ENCODE measurements at places on chromosomes 3 and 15.

- DNase-seq, result no peak
These were observed 123.2 kb upstream of the UBE2E2 start for GRCh38 chr3:23079976-23080375.

GRCh38 chr3:193744822-193745684 is 152.0 kb downstream of the OPA1 start:
- no peak for DNase-seq

GRCh38 chr3:188819939-188820338 is 351.8 kb upstream of the TPRG1 start:
- DNase-seq, result peak; percentile 44

DNA sequence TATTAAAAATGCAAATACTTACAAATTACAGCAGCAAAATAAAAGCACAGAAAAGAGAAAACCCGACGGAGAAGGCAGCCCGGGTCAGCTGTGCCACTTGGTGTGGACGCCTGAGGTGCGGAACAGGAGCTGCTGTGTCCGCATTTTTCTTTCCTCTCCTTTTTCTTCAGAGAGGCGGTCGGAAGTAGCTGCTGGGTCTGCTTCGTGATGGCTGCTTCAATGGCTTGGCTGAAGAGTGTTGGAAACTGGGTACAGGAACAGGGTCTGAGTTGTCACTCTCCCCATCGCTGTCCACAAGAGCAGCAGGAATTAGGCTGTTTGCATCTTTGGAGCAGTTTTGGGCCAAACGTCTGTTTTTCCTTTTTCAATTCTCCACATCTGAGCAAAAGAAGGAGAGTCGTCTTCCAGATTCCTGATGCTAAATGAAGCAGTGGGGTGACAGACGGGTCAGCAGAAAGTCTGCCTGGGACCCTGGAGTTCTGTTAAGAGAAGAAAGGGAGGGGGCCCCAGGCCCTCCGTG is 53.5 kb upstream of the ARL8B start:
- DNase-seq, result no peak

DNA sequence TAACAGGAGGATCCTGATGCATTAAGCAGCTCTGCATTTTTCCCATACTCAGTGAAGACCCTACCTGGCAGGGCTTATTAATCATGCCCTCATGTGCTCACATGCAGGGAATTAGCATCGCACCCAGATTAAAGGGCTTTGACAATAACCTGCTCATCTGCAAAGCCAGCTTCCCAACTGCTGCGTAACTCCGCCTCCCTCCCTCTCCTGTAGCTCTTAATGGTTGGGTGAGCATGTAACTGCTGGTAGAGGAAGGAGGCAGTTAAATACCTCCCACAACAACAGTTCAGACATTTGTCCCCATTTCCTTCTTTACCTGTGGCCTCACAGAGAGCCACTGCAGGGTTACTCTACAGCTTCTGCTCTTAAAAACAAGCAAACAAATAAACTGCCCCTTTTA is 203.6 kb upstream of the WNT5A start:
- no peak for DNase-seq

GRCh38 chr3:150495563-150496168 is 50.6 kb downstream of the SERP1 start:
- peak; percentile 45 for DNase-seq

GRCh38 chr15:83208367-83208661 is 691 bp upstream of the HDGFL3 start:
- no peak for DNase-seq

DNA sequence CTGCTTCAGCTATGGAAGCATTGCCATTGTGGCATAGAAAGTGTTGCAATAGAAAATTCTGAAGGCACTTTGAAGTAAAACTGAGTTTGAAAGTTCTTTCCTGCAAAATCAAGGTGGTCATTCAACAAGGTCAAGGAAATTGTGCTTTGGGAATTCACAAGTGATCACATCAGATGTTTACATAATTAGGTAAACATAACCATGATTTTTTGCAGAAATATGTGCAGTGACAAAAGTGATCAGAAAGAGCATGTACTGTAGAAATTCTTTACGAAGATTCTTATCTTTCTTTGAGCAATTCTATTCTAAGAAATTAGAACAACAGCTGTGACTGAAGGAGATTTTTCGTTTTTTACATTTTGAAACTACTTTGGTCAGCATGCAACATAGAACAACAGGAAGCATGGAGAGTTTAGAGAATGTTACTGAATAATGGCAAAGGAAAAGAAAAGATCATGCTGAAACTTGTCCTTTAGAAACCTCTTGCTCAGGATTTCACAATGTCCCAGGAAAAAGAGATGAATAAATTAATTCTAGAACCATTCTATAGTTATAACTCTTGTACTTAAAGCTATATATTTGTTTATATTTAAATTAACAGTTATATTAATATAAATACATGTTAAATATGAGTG is 643.4 kb upstream of the ARPP21 start:
- no peak for DNase-seq

- DNase-seq, result no peak
These were observed 63.6 kb upstream of the SCN5A start for GRCh38 chr3:38713121-38713520.

DNA sequence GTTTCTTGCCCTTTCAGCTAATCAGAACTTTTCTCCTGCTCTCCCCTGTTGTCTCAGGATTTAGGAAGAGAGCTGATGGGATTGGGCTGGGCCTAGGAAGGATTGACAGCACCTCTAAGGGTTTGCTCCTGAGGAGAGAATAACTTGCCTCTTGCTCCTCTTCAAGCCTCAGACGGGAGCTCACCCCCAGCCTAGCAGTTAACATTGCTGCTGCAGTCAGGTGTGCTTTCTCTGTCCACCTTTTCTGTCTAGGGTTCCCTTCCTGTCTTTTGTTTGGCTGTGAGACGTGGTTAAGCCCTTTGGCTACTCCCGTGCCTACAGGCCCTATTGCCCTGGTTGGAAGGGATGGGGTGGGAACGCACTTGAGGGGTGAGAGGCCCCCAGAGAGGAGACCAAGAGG is 20.1 kb downstream of the TMEM108 start:
- DNase-seq, result no peak

- DNase-seq, result no peak
These were observed 309.1 kb upstream of the TLE3 start for GRCh38 chr15:70406617-70407335.

DNA sequence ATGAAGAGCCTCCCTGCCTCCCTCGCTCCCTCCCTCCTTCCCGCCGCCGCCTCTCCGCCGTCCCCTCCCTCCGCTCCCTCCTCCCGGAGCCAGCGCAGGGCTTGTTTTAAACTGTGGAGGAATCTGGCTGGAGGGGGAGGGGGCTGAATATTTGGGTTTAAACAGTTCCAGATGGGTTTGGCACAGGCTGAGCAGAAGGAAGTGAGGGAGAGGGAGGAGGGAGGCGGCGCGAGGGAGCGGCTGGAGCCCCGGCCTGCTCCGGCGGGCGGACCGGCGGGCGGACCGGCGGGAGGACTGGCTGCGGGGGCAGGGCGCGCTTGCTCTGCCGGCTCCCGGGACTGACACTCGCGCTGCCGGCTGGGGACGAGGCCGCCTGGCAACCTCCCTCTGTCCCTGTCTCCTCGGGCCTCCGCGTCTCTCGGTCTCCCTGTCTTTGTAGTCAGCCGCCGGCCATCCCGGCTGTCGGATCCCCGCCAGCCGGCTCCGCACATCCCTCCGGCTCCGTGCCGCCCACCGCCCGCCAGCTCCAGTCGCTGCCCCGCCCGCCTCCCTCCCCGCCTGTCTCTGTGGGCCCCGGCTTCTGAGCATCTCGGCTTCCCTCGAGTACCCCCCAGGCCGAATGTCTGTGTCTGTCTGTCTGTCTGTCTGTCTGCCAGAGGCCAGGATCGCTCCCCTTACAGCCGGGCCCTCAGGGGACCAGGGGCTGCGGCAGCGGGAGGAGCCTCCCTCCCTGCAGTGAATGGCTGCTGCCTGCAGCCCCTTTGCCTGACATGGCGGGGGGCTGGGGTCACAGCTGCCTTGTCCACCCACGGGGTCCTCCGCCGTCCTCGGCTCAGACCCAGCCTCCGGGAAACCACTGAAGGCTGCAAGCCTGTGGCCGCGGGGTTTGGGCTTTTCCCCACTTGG is 7.6 kb downstream of the EPHB3 start:
- DNase-seq, result peak; percentile 99

DNA sequence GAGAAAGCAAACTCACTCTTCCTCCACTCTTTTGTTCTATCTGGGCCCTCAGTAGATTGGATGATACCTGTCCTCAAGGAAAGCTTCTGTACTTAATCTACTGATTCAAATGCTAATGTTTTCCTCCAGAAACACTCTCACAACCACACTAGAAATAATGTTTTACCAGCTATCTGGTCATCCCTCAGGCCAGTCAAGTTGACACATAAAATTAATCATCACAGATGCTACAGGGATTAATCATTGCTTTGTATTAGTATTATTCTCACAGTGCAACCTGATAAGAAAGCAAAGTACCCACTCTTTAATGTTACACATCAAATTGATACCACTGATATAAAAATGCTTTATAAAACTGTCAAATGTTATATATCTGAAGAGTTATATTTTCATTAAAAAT is 52.9 kb upstream of the ARL6 start:
- no peak for DNase-seq

DNA sequence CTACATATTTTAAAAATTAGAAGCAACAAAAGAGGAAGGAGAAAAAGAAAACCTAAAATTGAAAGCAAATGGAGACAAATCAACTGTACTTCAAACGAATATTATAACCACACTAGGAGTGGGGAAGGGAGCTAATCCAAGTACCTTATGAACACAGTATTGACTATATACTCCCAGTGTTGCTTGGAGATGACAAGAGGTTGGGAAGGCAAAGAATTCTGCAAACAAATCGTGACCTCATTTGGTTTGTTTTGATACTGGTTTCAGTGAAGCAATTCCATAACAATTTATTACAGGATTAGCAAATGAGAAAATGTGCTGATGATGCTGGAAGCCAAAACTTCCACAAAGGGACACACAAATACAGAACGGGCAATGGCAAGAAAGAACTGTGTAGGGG is 268.1 kb downstream of the ULK4 start:
- DNase-seq, result no peak

DNA sequence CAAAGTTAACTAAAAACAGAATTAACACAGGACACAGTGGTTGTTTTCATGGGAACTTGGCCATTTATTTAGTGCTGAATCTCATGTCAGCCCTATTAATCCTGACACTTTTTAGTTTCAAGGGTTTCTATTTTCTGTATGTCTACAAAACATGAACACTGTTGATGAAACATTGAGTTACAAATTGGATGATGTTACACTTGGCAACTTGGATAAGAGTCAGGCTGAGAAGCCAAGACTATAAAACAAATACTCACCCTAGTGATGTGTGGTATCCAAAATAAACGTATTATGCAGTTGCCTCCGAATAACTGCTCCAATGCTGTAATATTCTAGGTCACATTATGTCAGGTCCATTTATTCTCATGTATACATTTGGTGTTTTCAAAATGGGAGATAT is 349.6 kb downstream of the ZIC1 start:
- no peak for DNase-seq

- DNase-seq, result no peak
These were observed 123.5 kb upstream of the GOLGA6L4 start for GRCh38 chr15:84112025-84112424.

DNA sequence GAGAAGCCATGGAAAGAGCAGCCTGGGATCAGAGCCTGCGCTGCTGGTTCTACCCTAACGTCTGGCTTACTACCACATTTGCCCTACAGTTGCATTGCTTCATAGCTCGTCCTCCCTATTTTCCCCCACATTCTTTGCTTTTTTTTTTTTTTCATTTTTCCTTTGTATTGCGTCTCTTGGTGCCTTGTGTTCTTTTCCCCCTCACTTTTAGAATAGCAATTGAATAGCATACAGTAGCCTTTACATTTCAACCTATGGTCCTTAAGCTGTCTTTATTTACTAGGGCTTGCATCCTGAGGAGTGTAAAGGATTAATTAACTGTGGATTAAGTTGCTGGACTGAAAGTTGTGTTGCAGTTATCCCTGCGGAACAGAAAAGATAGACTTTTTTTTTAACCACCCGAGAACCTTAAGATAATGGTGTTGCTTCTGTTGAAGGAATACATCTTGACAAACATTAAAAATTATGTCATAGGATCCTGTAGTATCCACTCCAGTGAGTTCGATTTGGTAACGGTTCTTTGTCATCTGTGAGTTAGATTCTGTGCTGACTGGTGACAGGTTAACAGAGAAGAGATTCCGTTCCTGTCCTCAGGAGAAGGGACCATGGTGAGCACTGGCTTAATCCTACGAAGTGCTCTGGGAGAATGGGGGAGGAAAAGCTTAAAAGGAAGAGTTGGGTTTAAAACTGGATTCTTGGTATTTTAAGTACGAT is 417.4 kb upstream of the NAALADL2 start:
- no peak for DNase-seq

- no peak for DNase-seq
These were observed 127.4 kb downstream of the PCCB start for GRCh38 chr3:136377508-136377907.

GRCh38 chr15:67508407-67508806 is 12.5 kb upstream of the C15orf61 start:
- no peak for DNase-seq

DNA sequence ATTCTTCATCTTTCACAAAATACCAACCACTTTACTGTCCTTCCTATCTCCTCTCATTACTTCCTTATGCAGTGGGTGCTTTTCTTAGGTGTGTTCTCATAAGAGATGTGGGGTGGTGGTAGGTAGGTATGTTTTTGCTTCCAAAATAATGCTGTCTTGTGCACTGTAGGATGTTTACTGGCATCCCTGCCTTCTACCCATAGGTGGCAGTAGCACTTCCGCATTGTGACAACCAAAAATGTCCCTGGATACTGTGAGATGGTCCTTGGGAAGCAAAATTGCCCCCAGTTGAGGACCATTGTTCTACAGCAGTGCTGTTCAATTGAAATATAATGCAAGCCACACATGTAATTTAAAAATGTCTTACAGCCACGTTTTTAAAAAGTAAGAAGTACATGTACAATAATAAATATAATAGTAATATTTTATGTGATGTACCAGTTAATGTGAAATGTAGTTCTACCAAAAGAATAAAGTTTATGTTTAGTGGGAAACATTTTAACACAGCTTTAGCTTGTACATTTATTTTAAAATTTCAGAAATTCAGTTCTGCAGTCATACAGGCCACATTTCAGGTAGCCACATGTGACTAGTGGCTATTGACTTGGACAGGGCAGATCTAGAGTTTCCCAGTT is 75.2 kb downstream of the NEO1 start:
- no peak for DNase-seq

DNA sequence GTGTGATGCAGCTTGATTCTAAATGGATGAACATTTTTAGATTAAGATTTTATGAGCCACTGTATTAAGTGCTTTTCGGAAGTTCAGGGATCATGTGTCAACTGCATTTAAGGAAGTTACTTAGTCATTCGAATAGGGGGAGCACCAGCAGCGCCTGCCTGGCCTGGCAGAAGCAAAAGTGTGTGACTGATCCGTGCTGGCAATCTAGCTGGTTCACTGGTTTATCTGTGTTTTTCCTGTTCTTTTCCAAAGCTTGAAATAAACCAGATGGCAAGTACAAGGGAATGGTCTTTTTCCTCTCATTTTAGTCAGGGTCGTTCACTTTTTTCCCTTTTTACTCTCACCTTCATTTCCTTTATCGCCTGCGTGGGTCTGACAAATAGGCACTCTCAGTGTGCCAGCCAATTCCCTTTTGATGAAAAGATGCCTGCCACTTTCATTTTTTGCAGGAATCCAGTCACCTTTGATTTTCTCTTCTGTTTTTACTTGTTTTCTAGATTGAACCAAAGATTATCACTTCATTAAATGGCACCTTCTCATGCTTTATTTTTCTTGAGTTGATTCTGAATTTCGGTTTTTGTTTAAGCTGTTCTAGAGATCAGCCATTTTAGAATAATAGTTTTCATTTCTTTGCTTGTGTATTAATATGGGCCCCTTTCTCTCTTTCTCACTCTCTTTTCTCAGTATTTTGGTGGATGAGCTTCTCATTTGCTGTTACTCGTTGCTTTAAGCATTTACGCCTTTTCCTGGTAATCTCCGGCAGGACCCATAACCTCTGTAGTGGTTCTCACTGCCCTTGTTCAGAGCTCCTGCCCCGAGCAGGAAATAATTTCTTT is 2.8 kb downstream of the ABHD2 start:
- no peak for DNase-seq
